ENCODE measurements at places on chromosomes 7 and 10.

- no peak for DNase-seq
These were observed 10.8 kb upstream of the ELN start for GRCh38 chr7:74017125-74017524.

DNA sequence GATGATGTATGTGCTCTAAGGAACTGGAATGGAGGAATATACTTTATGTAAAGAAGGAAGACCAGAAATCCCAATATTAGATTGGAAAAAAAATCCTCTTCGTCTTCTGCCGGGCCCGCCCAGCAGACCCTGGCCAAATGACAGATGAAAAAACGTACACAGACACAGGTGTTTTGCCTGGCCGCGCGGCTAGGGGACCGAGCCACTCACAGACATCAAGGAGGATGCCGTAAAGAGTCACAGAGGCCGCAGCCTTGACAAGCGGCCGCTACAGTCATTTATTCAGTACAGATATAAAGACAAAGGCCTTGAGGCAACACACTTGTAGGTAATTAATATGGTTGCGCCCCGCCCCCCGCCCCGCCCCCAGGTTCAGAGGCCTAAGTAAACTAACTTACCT lies 594.1 kb downstream of the GRM8 start:
- no peak for DNase-seq

GRCh38 chr7:88040694-88041093 lies 106.6 kb downstream of the ADAM22 start:
- no peak for DNase-seq

DNA sequence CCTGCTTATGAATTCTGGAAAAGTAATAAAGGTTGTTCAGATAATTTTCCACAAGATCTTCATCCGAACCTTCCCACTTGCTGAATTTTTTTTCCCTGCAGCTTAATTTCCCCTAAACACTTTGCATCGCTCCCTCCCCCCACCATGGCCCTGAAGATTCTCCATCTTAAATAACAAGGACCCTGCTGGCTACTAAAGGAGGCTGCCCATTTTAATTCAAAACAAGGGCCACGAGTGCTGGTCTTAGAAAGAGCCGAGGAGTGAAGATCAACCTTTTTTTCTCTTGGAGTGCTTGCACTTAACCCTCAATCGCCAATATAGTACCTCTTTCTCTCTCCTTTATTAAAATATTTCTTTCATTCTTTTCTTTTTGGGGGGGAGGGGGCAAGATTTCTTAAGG lies 9.2 kb upstream of the SP8 start:
- no peak for DNase-seq

- no peak for DNase-seq
These were observed 6.0 kb downstream of the MYL7 start for GRCh38 chr7:44134943-44135628.

DNA sequence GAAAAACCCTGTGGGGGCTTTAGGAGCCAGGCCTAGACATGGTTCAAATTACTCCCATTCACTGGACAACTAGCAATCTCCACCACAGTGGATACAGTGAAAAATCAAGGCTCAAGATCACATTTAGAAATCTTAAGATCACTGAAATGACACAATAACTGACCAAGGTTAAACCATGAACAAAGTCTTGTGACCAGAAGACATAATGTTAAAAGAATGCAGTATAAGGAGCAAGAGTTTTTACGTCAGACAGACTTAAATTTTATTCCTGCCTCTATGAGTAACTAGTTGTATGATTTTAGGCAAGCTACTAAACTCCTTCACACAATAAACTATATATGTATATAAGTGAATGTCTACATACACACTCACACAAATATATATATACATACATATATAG lies 68.5 kb downstream of the MICU1 start:
- no peak for DNase-seq

All from NCI-H1417 treated with DMSO at 0.1 percent for 48 hours (cell line).